ENCODE measurements at places on chromosomes 5 and 9. TPM values are rescaled to one million over a fixed set of nuclear protein-coding genes. Genes with fewer than 3 reads are reported as not detected.

IFNA13 gene
- not detected for total RNA-seq

SPATA31C1 gene
- 0.20 TPM for total RNA-seq

DRD1 gene
- total RNA-seq: 2.3 TPM

PTPN3 gene
- 2.3 TPM for total RNA-seq

OXCT1 gene
- 50.9 TPM for total RNA-seq

CLK4 gene
- 51.8 TPM for total RNA-seq

FAM200C gene
- total RNA-seq: 22.8 TPM

SNCAIP gene
- total RNA-seq: 33.4 TPM

SLCO6A1 gene
- not detected for total RNA-seq

PCDHB13 gene
- total RNA-seq: 8.7 TPM

DND1 gene
- total RNA-seq: 0.40 TPM

CXCL14 gene
- total RNA-seq: 13.0 TPM

NTRK2 gene
- total RNA-seq: 126 TPM

C6 gene
- 4.5 TPM for total RNA-seq

IL7R gene
- total RNA-seq: 1.3 TPM

IL13 gene
- total RNA-seq: not detected

ARSI gene
- 5.4 TPM for total RNA-seq

PCDHB3 gene
- 5.5 TPM for total RNA-seq
